ENCODE measurements at places on chromosomes 7 and 10. TPM values are rescaled to one million over a fixed set of nuclear protein-coding genes. Genes with fewer than 3 reads are reported as not detected.

DNA sequence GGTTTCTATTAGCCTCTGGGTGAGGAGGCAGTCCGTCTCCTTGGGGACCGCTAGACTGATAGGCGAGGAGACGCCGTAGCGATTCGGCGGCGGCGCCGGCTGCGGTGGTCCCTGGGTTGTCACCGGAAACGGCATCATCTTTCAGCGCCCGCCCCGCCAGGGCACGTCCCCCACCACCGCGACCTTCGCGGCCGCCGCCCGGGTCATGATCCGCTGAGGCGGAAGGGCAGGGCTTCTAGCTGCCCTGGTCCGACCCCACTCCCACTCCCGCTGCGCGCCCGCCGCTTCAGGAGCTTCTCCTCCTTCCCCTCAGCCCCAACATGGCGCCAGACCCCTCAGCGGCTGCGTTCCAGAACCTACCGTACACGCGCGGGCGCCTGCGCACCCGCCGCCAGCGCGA is at the start of gene PAPOLB:
TSS of gene PAPOLB (minus strand) at position 358 of the 400 bp plus-strand sequence. CDS start at position 138, 220 bp downstream.
- DNase-seq: no peak

DNA sequence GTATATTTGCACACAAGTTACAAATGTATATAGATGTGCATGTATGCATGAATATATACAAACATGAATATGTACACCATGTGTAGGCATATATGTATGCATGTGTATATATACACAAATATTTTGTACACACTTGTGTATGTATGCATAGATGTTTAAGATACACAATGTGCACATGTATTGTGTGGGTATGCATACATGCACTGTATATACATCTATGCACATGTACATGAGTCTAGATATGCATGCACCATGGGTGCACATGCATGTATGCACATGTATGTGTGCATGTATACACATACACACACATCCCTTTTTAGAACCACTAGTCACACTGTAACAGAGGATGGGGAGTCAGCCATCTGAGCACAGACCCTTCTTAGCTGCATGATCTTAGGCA is 249.4 kb downstream of the COBL start:
- no peak for DNase-seq

DNA sequence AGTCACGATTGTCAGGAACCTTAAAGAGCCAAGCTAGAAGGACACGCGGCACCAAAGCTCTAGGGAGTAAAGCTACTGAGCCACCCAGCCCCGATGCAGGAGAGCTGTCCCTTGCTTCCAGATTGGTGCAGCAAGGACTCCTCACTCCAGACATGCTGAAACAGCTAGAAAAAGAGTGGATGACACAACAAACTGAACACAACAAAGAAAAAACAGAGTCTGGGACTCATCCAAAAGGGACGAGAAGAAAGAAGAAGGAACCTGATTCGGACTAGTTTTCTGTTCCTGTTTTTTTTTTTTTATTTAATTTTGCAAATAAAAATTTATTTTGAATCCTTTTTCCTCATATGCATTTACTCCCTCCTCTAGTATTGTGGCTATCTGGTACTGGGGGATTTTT is 11.4 kb upstream of the HKDC1 start:
- DNase-seq: no peak

- no peak for DNase-seq
Measured at GRCh38 chr7:96997512-96998032, 7.8 kb upstream of the DLX6 start.

GRCh38 chr7:83608716-83609115 is 40.2 kb downstream of the SEMA3E start:
- DNase-seq: no peak

DNA sequence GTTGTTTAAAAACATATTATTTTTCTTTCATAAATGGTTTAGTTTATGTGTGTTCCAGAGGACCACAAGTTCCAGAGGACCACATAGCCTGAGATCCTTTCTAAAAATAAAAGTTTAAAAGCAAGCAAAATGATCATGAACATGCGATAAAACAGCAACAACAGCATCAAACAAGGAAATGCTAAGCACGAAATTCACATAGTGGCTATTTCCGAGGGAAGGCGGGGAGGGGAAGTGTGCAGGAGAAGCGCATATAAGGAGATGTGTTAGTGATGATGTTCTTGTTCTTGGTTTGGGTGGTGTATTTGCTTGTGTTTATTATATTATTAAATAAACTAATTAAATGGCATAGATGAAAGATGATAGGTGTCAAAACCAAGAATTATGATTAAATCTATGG is 1.2 kb downstream of the TBATA start:
- DNase-seq: no peak

- DNase-seq: no peak
Measured at GRCh38 chr10:121128164-121128563, 277.0 kb downstream of the WDR11 start.

DNA sequence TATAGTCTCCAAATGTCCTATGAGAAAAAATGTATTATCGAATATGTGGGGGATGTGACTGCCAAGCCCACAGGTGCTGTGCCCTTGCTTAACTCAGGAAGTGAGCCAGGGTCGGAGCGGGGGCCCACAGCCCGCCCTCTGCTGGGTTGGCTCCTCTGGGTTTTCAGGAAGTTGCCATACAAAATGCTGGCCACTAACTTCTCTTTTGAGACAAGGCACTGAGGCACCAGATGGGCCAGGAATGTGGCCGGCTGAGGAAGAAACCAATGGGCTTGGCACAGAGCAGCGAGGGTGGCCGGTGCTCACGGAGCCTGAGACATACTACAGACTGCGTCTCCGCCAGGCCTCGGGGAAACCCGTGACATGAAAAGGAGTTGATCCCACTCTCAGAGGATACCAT is 58.9 kb downstream of the FAM53B start:
- DNase-seq: no peak

- no peak for DNase-seq
Measured at GRCh38 chr10:104680467-104681401, 39.6 kb downstream of the SORCS3 start.

DNA sequence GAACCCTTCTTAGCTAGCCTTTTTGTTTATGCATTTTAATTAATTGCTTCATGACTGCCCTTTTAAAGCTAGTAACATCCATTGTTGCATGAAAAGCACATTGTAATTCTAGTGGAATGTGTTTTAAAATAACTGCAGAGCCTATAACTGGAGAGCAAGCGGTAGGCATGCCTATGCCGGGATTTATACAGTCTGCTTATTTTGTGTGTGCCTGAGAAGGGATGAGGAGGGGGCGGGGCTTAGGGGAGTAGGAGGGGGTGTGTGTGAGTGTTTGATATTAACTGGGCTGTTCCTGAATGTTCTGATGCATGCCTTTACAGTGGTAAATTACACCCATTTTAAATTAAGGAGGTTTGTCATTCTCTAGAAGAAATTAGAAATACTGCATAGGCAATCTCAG is 208.1 kb downstream of the TCF7L2 start:
- no peak for DNase-seq

DNA sequence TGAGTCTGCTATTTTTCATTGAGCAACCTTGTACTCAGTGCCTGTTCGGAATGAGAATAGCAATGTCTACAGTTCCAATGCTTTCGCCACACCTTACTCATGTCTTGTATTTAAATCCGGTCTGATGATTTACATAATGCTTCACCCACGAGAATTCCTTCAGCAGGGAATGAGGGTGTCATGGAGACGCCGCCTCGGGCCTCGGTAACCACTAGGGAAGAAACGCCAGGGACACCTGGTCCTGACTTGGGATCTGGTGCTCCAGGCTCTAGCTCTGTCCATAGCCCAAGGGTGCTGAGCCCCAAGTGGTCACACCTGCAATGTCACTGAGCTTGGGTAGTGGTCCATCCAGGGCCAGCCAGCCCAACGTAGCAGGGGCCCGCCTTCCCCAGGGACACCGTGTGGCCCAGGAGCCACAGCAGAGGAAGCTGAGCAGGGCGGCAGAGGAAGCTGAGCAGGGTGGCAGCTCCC is 37.4 kb downstream of the PRKAG2 start:
- no peak for DNase-seq

DNA sequence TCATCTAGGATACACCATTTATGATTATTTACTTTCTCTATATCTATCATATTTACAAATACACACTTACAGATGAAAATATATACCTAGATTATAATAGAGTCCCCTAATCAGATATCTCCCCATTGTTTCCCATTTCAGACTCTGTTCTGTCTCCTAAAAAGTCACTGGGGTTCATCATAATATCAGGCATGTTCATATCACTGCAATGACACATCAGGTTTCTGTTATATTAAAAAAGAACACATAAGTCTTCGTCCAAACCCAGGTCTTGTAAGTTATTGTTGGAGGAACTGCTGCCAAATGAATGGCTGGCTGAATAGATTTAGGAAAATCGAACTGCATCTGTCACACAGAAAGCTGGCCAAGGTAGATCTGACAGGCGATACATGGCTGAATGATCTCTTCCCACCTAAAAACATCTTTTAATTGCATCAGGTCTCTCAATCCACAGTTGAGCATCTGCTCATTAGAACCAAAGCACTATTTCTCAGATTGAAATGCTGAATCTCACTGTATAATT is 178.7 kb downstream of the CACNA2D1 start:
- no peak for DNase-seq

DNA sequence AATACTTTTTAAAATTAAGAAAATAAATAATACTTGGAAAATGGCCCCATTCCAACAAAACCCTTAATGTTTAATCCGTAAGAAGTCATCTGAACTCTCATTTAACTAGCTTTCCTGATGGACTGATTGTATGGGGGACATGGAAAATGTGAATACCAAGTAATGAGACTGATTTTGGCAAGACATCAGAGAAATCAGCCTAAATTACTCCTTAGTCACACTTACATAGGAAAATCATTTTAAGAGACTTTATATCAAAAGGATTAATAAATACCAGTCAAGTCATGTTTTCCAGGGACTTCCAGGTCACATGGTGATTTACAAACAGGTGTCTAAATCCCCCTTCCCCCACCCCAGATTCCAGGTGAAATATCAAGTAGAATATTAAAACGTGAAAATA is 58.2 kb downstream of the GRM8 start:
- no peak for DNase-seq

GRCh38 chr7:98119256-98119918 is 12.7 kb downstream of the LMTK2 start:
- no peak for DNase-seq

- no peak for DNase-seq
Measured at GRCh38 chr10:10860455-10860976, 157.2 kb upstream of the CELF2 start.

DNA sequence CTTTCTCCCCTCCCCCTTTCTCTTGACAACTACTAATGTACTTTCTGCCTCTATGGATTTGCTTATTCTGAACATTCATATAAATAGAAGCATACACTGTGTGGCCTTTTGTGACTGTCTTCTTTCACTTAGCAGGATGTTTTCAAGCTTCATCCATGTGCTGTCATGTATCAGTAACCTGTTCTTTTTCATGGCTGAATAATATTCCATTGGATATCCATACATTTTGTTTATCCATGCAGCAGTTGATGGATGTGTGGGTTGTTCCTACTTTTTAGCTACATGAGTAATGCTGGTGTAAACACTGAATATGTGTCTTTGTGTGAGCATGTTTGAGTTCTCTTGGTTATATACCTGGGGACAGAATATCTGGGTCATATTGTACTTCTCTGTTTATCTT is 107.6 kb downstream of the TRRAP start:
- no peak for DNase-seq

DNA sequence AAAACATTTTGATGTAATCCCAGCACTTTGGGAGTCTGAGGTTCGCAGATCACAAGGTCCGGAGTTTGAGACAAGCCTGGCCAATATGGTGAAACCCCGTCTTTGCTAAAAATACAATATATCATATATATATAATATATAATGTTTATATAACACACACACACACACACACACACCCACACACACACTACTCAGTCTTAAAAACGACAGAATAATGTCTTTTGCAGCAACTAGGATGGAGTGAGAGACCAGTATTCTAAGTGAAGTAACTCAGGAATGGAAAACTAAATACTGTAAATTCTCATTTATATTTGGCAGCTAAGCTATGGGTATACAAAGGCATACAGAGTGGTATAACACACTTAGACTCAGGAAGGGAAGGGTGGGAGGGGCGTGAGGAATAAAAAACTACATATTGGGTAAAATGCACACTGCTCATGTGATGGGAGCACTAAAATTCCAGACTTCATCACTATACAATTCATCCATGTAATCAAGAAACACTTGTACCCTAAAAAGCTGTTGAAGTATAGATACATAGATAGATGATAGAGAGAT is 231.2 kb upstream of the SEMA3A start:
- no peak for DNase-seq

- no peak for DNase-seq
Measured at GRCh38 chr7:107614425-107614824, 34.4 kb downstream of the BCAP29 start.

Gene ELAPOR2
- 63.5 TPM for total RNA-seq

Gene PODXL
- 264 TPM for total RNA-seq

Gene LIPN
- total RNA-seq: not detected

Gene GNAT3
- not detected for total RNA-seq

Gene CALHM1
- not detected for total RNA-seq

Gene CTAGE15
- total RNA-seq: not detected

Gene FAM25C
- not detected for total RNA-seq

Measured in endothelial cell of umbilical vein (primary cell).